ENCODE measurements at places on chromosomes 5 and 9.

- no peak for DNase-seq
These were observed 2156.9 kb upstream of the C9orf72 start for GRCh38 chr9:29730163-29730562.

GRCh38 chr5:154356020-154356655, 89.7 kb upstream of the SAP30L start:
- no peak for DNase-seq

DNA sequence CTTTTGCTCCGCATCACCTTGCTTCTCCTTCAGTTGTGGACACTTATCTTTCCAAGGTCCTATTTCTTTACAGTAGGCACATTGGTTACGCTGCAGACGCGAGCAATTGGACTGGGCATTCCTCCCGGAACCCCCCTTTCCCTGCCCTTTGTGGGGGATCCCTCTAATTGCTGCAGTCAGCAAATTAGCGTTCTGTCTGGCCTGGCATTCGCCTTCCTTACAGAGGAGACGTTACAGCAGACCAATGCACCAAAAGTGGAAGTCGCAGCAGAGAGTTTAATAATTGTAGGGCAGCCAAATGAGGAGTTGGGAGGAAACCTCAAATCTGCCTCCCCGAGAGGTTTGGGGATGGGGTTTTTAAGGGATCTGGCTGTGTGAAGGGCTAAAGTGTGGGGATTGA, 5.3 kb upstream of the ZNF354C start:
- DNase-seq, result no peak

- DNase-seq, result no peak
These were observed 19.6 kb downstream of the TNC start for GRCh38 chr9:115098226-115098965.

GRCh38 chr5:5014586-5015235, 125.4 kb upstream of the ADAMTS16 start:
- no peak for DNase-seq

GRCh38 chr9:88396836-88397577, 8.8 kb downstream of the SPIN1 start:
- DNase-seq, result no peak

Data from D341Med (cell line).